SJCRH30 (cell line): ENCODE measurements at places on chromosomes 12 and 14.

DNA sequence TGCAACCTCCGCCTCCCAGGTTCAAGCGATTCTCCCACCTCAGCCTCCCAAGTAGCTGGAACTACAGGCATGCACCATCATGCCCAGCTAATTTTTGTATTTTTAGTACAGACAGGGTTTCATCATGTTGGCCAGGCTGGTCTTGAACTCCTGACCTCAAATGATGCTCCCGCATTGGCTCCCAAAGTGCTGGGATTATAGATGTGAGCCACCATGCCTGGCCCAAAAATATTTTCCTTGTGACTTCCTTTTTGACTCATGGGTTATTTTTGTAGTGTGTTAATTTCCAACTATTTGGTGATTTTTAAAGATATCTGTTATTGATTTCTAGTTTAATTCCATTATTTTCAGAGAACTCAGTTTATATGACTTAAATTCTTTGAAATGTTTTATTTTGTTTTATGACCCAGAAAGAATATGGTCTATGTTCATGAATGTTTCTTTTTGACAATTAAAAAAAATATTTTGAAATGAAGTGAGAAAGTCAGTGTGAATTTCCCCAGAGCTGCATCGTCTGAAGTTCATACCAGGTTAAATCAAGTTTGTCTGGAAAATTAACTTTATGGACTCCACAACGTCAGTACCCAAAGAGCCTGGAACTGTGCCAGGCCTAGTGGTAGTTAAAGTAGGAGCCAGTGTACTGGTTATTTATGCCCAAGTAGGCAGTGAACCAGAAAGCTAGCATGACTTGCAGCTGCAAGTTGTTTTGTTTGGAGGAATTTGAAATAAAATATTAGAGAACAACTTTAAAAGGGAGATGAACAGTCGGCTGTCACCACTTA lies 2.8 kb upstream of the CDKL1 start:
- peak; percentile 21 for DNase-seq

DNA sequence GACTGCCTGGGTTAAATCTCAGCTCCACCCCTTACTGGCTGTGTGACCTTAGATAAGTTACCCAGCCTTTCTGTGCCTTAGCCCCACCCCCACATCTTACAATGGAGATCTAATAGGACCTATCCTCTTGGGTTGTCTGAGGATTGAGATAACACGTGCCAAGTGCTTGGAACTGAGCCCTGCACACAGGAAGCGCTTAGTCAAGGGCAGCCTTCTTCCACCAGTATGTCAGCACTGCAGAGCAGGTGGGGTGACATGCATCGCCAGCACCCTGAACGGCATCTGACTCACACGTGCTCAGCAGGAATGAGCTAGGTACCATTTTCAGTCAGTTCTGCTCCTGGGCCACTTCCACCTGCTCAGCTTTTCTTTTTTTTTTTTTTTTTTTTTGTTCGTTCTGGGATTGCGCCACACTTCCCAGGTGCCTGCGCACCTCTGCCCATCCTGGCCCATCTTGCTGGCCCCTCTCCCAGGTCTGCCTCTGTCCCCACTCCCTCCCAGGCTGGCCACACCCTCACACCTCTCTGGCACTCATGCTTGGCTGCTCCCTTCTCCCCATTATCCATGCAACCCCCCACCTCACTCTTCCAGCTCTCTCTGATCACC lies 19.6 kb downstream of the LGMN start:
- DNase-seq: peak; percentile 35

DNA sequence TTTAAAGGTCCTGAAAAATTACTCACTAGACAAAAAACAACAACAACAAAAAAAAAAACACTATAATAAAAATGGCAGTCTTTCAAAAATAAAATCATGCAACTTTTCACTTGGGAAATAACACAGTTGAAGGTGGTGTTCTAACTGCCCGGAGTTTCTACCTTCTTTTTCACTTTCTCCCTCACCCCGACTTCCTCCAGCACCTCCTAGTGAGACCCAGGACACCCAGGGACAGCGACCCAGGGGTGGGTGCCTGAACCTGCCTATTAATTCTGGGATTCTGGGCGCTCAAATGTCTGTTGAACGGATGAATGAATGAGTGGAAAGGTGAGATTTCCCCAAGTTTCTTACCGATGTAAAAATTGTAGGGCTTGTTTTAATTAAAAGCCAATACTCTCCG lies 2.0 kb upstream of the FZD10 start:
- no peak for DNase-seq

GRCh38 chr12:4909734-4910501 lies at the start of gene KCNA1:
Gene KCNA1, plus strand, starts transcription at chr12:4909905. Its CDS starts 1,474 bp downstream, at chr12:4911379.
- no peak for DNase-seq

DNA sequence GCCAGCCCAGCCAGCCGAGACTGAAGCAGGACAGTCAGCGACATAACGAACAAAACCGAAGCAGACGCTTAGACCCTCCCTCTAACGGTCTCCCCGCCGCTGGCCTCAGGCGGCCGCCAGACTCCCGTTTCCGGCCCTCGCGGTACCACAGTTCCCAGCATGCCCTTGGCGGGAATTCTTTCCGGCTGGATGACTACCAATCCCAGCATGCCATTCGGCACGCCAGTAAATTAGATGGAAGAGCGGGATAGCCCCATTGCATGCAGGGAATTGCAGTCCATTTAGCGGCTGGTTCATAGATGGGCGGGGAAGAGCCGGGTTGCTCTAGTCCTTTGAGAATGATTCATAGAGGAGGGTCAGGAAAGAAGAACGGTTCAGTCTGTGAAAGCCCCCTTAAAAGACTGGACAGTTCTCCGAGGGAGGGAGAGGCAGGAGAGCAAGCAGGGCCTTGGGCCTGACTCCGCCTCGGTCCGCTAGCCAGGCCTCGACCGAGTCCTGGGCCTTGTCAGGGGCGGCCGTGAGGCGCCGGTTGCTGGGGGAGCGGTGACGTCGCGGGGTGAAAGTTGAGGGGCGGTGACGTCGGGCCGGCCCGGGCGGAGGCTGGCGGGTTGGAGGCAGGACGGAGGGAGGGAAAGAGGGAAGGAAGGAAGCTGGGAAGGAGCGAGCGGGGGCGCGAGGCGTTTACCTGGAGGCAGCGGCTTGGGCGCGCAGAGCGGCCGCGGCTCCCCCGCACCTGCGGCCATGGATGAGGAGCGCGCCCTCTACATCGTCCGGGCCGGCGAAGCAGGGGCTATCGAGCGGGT lies at the start of gene RIC8B:
RIC8B (plus strand) TSS at position 678 of the 803 bp plus-strand sequence; CDS start at position 742, 64 bp downstream.
- peak; percentile 97 for DNase-seq

GRCh38 chr12:111887926-111888745 lies 46.1 kb downstream of the MAPKAPK5 start:
- no peak for DNase-seq

- DNase-seq: no peak
Observed at GRCh38 chr12:10989107-10989506, 2.4 kb upstream of the TAS2R50 start.

DNA sequence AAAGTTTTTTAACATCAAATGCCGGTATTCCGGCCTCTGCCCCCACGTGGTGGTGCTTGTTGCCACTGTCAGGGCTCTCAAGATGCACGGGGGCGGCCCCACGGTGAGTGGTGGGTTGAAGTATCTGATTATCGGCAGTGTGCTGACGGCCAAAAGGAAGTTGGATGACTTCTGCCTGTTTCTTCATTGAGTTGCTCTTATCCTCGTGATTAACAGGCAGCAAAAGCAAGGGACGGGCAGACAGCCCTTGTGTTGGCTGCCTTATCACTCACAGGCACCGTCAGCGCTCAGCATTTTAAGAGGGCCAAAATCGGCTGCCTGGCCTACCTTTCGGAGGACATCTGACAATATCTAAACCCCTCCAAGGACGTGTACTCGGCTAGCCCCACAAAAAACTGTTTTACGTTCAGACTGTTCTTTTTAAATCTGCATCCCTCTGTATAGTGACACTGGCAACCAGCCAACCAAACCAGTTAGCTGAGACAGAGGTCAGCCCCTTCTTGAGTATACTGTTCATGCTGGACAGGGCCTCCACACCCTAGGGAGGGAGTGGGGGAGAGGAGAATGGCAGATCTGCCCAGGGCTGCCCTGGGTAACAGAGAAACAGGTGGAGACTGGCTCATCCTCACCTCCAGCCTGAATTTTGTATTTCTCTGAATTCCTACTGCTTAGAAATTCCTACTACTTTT lies 22.9 kb upstream of the AKAP5 start:
- DNase-seq: no peak

GRCh38 chr14:38404100-38404541 lies 148.2 kb upstream of the CLEC14A start:
- no peak for DNase-seq

DNA sequence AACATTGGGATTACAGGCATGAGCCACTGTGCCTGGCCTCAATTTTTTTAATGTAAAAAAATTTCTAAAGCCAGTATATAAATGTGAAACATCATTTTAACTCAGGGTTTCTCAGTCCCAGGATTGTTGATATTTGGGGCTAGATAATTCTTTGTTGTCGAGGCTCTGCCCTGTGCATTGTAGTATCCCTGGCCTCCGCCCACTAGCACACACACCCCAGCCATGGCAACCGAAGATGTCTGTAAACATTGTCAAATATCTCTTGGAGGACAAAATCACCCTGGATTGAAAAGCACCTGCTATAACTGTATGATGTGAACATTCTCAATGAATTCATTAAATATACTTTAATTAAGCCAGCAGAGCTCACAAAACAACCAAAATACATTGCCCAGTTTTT lies 8.4 kb upstream of the CIT start:
- no peak for DNase-seq

GRCh38 chr14:104965561-104966231 lies 12.5 kb downstream of the AHNAK2 start:
- no peak for DNase-seq

- no peak for DNase-seq
Observed at GRCh38 chr12:104971306-104971705, 13.2 kb upstream of the SLC41A2 start.

GRCh38 chr12:80226576-80226975 lies 127.2 kb downstream of the OTOGL start:
- DNase-seq: no peak

GRCh38 chr12:38124247-38125012 lies 192.1 kb upstream of the ALG10B start:
- DNase-seq: no peak

GRCh38 chr12:49868952-49869815 lies 26.3 kb upstream of the BCDIN3D start:
- DNase-seq: peak; percentile 99

DNA sequence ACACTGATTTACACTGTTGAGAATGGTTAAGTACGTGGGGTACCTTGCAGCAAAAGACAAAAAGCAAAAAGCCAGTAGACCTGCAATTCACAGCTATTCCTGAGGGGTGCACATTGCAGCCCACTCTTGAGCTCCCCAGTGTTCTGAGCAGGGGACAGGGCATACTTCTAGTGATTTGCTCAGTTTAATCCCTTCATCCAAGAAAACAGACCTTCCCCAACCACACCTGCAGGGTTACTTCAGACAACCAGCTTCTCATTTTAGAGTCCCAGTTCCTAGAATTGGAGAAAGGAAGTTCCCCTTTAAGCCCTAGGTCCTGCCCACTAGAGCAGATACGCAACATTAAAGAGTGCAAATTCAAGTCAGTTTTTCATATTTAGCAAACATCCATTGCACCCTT lies 3.6 kb upstream of the WSB2 start:
- no peak for DNase-seq

DNA sequence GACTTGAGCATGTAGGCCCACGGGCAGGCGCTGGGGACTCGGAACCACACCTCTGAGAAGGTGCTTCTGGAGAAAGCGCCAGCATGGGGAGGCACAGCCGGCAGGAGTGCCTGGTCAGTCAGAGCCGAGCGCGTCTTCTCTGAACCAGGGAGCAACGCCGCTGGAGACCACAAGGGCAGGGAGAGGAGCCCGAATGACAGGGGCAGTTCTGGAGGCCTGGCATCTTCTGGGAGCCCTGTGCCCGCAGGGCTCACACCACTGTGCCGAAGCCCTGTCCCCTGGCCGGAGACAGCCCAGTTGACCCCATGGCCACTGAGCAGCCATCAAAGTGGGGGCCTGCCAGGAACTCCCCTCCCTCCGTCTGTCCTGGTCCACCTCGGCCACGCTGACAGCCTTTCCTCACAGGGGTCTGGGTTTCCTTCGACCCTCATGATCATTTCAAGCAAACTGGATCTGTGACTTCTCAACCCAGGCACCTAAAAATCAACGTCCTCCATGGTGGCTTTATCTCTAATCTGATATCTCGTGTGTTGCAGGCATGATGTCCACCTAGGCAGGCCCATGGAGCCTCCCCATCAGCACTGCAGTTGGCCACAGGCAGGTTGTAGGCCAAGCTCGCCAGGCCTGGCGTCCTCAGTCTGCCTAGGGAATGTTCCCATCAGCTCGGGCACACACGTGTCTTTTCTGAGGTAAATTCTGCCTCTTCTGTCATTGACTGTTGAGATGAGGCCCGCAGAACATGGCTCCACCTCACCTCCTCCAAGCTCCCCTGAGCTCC lies 299.3 kb upstream of the RTL1 start:
- no peak for DNase-seq
